Stimulated activated CD8-positive, alpha-beta memory T cell treated with anti-CD3 and anti-CD28 coated beads, Interleukin-15, amount 100 ng/mL, for 1 hour (primary cell): ENCODE measurements at places on chromosomes 2 and 18.

GRCh38 chr2:36567711-36568408 is 30.1 kb downstream of the FEZ2 start:
- DNase-seq, result no peak

DNA sequence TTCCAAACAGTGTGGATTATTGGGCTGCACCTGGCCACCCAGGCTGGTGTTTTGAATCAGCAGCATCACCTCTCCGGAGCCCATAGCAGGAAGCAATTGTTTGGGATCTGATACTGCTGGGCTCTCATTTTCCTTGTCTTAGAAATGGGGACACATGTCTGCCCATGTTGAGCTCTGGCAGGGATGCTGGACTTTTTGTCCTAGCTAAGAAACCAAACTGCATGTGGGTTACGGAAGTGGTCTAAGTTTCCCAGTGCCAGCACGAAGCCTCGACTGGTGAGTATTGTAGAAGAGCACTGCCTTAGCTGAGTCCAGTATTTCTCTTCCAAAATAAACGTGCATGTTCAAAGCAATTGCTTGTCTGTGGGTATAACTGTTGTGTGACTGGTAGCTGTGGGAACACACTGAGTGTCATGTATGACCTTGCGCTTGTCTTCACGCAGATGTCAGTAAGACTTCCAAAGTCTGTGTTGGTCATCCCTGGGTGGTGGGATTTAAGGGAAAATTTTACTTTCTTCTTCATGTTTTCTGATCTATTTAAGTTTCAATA is 43.6 kb downstream of the SH3RF3 start:
- DNase-seq, result no peak

GRCh38 chr2:233482616-233483015 is 84.0 kb downstream of the USP40 start:
- no peak for DNase-seq

DNA sequence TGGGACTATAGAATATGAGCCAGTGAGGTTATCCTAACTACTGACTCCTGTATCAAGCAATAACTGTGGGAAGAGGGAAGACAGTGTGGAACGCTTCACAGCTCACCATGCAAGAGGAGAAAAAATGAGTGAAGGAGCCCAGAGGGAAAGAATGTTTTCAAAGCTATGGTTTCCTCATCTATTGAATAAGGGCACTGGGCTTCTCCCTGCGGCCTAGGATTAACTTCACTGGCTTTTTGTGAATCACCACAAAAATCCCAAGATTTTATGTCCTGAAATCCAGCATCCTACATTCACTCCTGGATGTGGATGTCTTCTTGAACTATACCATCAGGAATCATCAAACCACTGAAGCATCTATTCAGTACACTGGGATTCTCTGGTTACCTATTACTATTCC is 44.5 kb upstream of the SP5 start:
- no peak for DNase-seq

DNA sequence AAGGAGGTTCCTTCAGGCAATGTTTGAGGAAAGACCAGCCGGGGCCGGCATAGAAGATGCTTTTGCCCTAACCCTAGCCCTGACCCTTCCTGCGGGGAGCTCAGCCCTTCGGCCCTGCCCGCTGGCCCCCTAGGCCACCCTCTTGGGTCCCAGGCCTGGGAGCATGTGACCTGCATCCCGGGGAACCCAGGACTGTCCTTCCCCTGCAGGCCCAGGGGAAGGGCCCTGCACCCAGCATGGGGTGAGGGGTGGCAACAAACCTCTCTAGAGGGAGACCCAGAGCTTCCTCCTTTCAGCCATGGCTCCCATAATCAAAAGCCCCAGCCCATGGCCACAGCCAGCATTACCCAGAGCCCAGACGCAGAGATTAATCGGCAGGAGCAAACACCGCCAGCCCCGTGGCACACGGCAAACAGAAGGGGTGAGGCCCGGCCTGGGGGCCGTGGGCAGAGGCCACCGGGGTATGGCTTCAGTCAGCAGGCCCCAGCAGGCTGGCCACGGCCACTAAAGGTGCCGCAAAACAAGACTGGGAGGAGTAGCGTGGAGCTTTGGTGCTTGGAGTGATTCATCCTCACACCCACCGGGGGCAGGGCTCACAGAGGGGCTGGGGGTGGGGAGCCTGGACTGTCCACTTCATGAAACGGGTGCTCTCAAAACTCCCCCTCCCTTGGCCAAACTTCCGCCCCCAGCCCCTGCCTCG is 61.6 kb upstream of the HPCAL1 start:
- no peak for DNase-seq
